Stimulated activated CD8-positive, alpha-beta memory T cell treated with anti-CD3 and anti-CD28 coated beads, Interleukin-7, amount 100 ng/mL, for 1 hour (primary cell): ENCODE measurements at places on chromosomes 12 and 14.

GRCh38 chr14:70653662-70654061 lies 11.9 kb downstream of the TTC9 start:
- DNase-seq, result no peak

DNA sequence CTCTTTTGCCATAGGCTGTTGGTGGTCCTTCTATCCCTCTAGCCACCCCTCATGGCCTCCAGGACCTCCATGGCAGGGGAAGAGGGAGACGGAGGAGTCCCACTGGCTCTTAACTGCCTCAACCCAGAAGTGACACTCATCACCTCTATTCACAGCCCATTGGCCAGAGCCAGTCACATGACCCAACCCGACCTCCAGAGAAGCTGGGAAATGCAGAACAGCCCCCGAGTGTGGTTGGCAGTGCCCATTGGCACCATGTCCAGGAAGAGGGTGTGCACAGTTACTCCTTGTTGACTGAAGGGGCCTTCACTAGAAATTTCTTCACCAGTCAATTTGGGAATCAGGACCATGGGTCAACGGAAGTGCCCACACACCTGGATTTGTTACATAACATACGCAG lies 17.0 kb upstream of the BCL11B start:
- DNase-seq, result no peak

DNA sequence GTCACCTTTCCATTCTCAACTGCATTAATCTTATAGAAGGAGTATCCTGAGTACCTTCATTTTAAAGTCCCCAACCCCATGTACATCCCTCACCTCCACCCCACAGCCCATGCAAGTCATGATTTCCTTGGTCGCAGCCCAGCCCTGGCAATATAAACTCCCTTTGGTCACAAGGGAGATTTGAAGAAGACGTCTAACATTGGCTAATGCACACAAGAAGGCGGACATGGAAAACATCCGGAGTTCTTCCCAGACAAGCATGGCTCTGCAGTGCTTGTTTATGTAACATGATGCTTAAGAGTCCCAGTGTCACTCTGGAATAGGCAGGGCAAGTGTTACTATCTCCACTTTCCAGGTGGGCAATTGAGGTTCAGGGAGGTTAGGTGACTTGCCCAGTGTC lies 277.6 kb downstream of the DPF3 start:
- no peak for DNase-seq

DNA sequence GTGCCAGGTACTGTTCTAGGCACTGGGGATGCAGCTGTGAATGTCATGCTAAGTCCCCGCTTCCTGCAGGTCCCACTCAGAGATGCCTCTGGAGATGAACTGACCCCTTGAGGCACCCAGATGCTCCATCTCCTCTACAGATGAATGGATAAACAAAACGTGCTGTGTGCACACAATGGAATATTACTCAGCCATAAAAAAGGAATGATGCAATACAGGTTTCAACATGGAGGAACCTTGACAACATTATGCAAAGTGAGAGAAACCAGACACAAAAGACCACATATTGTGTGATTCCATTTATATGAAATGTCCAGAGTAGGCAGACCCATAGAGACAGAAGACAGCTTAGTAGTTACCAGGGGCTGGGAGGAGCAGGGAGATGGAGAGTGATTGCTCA lies 320.1 kb upstream of the DIO3 start:
- no peak for DNase-seq

GRCh38 chr14:105151838-105152793 lies 16.5 kb downstream of the JAG2 start:
- no peak for DNase-seq

DNA sequence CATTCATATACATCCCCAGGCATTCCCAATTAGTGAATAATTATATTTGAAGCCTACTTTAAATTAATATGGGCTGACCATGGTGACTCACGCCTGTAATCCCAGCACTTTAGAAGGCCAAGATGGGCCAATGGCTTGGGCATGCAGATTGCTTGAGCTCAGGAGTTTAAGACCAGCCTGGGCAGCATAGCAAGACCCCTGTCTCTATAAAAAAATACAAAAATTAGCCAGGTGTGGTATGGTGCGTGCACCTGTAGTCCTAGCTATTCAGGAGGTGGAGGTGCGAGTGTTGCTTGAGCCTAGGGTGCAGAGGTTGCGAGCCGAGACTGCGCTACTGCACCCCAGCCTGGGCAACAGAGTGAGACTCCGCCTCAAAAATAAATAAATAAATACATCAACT lies 7.6 kb upstream of the ARID2 start:
- no peak for DNase-seq

DNA sequence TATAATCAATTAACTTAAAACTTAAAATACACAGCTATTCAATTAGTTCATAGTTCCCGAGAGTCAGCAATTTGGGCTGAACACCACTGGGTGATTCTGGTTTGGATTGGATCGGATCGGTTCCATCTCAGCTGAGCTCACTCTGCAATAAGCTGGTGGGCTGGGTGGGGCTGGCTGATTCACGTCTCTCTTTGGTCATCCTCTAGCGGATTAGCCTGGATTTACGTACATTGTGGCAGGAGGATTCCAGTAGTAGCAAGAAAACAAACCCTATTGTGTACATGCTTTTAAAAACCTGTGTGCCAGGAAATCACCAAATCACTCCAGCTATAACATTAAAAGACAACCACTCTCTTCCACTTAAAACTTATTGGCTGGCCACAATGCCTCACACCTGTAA lies 3.2 kb upstream of the CLEC4C start:
- no peak for DNase-seq

GRCh38 chr12:14885718-14886221 lies at the start of gene MGP:
TSS of gene MGP (minus strand) at chr12:14885854. CDS start at chr12:14885791, 63 bp downstream.
- DNase-seq, result no peak

DNA sequence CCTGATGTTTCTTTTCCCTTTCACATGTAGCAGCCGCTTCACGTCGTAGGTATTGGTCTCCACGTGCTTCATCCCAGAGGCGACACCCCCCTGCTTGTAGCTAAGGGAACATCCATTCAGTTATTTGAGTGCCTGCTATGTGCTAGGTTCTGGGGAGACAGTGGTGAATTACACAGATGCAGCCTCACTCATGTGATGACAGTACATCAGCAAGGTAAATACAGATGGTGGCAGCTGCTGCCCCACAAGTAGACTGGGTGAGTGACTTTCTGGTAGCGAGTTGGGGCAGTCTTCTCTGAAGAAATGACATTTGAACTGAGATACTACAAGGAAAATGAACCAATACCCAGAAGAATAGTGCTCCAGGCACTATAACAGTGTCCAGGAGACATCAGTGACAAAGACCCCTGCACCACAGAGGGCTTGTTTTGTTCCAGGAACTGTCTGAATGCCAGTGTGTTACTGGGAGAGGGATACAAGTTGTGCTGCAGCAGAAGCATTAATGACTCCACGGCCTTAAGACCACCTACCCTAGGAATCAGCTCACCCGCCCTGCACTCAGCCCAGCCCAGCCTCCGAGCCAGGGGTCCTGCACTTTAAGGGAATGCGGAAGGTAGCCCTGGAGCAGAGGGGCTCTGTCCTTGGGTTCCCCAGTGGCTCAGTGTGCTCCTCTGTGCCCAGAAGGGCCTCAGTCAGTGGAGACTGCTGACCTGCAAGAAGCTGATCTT lies 7.3 kb downstream of the AVIL start:
- DNase-seq, result no peak

GRCh38 chr12:131529196-131530040 lies 181.5 kb upstream of the SFSWAP start:
- DNase-seq, result no peak

GRCh38 chr12:67780580-67781084 lies 132.1 kb downstream of the DYRK2 start:
- DNase-seq, result no peak

GRCh38 chr12:25469861-25470260 lies 83.2 kb downstream of the LMNTD1 start:
- DNase-seq, result no peak

DNA sequence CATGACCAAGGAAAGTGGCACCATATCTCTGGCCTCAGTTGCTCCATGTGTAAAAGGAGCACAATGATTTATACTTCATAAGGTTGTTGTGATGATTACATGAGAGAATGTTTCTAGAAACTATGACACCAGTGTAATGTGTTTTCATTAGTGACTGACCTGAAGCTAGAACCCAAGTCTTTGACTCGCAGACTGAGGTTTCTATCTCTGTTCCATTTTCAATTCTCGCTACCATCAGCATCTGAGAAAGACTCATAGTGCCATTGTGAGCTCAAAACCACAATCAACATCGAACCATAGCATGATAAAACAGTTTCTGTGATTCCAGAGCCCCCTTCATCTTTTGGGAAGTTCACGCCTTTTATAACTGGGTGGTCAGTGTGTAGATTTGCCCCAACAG lies 53.8 kb downstream of the STAB2 start:
- DNase-seq, result no peak

- DNase-seq, result no peak
Measured at GRCh38 chr12:121284551-121285390, 11.7 kb downstream of the CAMKK2 start.

DNA sequence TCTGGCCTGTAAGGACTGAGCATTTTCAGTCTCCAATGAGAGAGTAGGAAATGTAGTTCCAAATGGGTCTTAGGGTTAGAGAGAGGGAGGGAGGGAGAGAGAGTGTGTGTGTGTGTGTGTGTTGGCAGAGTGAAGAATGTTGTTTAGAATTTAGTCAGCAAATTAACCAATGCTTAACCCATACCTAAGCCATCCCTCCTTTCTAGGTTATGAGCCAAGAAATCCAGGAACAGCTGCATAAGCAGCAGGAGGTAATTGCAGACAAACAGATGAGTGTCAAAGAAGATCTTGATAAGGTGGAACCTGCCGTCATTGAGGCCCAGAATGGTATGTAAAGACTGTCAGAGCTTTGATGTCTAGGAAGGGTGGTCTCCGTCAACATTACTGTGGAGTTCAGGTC lies 56.9 kb downstream of the HSP90AA1 start:
- no peak for DNase-seq

DNA sequence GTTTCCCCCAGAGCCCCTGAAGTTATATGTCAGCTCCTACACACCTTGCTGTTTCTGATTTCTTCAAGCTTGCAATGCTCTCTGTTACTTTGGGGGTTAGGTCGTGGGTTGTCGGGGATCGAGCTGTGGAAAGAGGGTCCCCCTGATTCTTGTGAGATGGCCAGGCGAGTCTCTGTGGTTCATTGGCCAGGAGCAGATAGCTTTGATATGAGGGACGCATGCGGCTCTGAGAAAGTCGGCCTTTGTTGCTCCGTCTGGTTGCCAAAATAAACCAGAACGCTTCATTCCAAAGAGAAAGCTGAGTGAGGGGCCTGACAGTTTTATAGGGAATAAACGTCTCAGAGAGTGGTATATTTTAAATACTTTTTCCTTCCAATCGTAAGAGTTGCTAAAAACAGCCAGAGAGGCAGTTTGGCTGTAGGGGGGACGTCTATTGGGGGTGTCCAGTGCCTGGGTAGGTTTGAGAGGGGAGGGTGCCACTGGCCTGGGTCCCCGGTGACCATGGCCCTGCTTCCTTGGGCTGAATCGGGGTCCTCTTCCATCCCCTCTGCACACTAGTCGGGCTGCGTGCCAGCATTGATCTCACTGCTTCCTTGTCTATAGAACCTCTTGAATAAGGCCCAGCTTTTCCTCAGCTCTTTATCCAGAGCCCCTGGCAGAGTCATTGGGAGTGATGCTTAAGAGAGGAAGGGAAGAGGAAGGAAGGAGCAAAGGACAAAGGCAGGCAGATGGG lies 18.9 kb downstream of the CCND2 start:
- no peak for DNase-seq

DNA sequence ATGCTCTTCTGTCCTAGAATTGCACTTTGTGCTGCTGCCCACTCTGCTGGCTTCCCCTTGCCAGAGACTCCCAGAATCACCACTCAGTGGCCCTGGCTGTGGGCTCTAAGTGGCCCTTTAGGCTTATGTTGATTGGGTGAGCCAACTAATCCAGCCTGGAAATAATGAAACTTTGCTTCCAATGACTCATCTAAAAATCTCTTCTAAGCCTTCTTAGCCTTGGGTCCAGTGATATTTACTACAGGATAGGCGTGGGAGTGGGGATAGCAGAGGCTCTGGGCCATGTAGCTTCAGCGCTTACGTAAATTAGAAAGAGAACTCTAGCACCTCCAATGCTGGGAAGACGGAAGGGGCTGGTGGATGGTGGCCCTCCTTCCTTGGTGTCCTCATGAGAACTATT lies 137.9 kb downstream of the TTC8 start:
- no peak for DNase-seq

- no peak for DNase-seq
Measured at GRCh38 chr14:57987051-57987450, 121.2 kb upstream of the SLC35F4 start.

GRCh38 chr12:15540469-15540872 lies 218.2 kb downstream of the PTPRO start:
- DNase-seq, result no peak

DNA sequence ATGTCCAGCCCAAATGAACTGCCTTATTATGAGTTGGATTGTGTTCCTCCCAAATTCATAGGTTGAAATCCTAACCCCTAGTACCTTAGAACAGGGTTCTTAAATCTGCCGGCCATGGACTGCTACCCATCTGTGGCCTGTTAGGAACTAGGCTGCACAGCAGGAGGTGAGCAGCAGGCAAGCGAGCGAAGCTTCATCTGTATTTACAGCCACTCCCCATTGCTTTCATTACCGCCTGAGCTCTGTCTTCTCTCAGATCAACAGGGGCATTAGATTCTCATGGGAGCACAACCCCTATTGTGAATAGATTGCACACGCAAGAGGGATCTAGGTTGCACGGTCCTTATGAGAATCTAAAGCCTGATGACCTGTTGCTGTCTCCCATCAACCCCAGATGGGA lies 9.8 kb upstream of the EML5 start:
- no peak for DNase-seq

GRCh38 chr14:25411781-25412757 lies 362.1 kb upstream of the STXBP6 start:
- DNase-seq, result no peak

GRCh38 chr12:19998961-19999804 lies 369.2 kb upstream of the PDE3A start:
- DNase-seq, result no peak
